ENCODE measurements at places on chromosomes 12 and 14. TPM values are rescaled to one million over a fixed set of nuclear protein-coding genes. Genes with fewer than 3 reads are reported as not detected.

The FERMT2 gene
- 127 TPM for total RNA-seq

The HECTD1 gene
- 151 TPM for total RNA-seq

The DLK1 gene
- 52.3 TPM for total RNA-seq

The RTN1 gene
- 1.6 TPM for total RNA-seq

The TARBP2 gene
- 10.9 TPM for total RNA-seq

The IL26 gene
- not detected for total RNA-seq

The REP15 gene
- total RNA-seq: 8.2 TPM

The MGP gene
- total RNA-seq: 369 TPM

The KRAS gene
- total RNA-seq: 12.7 TPM

The NTF3 gene
- total RNA-seq: 0.78 TPM

The TAC3 gene
- not detected for total RNA-seq

The RTL1 gene
- not detected for total RNA-seq

The SLC6A12 gene
- 0.68 TPM for total RNA-seq

The CLEC12A gene
- total RNA-seq: 6.5 TPM

The PCED1B gene
- 0.89 TPM for total RNA-seq

The SDR9C7 gene
- total RNA-seq: not detected

The MYF6 gene
- not detected for total RNA-seq

The MMP17 gene
- 0.73 TPM for total RNA-seq

The DNAH10 gene
- 0.22 TPM for total RNA-seq

The RERG gene
- 4.0 TPM for total RNA-seq

The A2M gene
- 640 TPM for total RNA-seq

The OR9K2 gene
- not detected for total RNA-seq

The AGAP2 gene
- 7.8 TPM for total RNA-seq

The ACIN1 gene
- 73.9 TPM for total RNA-seq

The CEP128 gene
- 3.5 TPM for total RNA-seq

The TSPAN11 gene
- 1.5 TPM for total RNA-seq

The ESR2 gene
- total RNA-seq: 0.78 TPM

The ST8SIA1 gene
- 3.6 TPM for total RNA-seq

The SCARB1 gene
- total RNA-seq: 14.1 TPM

The SMIM41 gene
- 0.16 TPM for total RNA-seq

The SRP54 gene
- 29.6 TPM for total RNA-seq

The CFAP73 gene
- total RNA-seq: not detected

The RIMBP2 gene
- total RNA-seq: not detected

The LRRC10 gene
- 39.2 TPM for total RNA-seq

The IFI27 gene
- 164 TPM for total RNA-seq

The LRFN5 gene
- 0.81 TPM for total RNA-seq

The ANKRD9 gene
- 148 TPM for total RNA-seq

The NAV3 gene
- 2.6 TPM for total RNA-seq

The CLEC4A gene
- 1.2 TPM for total RNA-seq

The TRPV4 gene
- 0.32 TPM for total RNA-seq

The GPR132 gene
- 0.89 TPM for total RNA-seq

The GPRC5D gene
- total RNA-seq: not detected
